Muscle of back (tissue), 13 donors: ENCODE measurements at places on chromosomes 16 and 17. TPM values are rescaled to one million over a fixed set of nuclear protein-coding genes. Genes with fewer than 3 reads are reported as not detected.

DNA sequence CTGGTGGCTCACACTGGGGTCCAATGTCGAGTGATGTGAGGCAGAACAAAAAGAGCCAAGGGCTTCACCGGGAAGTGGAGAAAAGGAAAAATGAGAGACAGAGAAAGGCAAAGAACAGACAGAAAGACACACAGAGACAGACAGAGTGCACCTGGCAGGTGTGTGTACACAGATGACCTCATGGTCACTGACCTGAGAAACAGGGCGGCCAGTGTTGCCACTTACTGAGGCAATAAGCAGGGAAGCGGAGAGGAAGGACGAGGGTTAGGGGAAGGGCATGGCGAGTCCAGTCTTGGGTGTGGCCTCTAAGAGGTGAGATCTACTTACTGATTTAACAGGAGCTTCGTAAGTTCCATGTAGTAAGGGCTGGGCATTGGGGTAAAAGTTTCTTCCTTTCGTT lies 7.5 kb downstream of the GINS2 start:
- DNase-seq: no peak

DNA sequence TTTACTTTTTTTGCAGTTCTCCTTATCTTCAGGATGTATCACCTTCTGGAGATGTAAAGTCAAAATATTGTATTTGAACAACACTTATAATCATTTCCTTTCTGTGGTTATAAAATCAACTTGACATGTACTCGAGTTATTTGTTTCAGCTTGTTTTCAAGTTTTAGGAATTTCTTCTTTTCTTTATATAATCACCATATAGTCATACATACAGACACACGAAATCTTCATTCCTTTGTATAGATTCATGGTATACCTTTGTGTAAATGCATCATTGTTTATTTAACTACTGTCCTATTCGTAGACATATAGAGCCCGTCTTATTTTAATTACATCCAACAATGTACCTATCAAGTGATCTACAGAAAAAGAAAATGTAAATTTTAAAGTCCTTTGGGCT lies 40.1 kb downstream of the CMC2 start:
- DNase-seq: no peak

- DNase-seq: no peak
Measured at GRCh38 chr16:87216148-87216840, 100.9 kb downstream of the C16orf95 start.

DNA sequence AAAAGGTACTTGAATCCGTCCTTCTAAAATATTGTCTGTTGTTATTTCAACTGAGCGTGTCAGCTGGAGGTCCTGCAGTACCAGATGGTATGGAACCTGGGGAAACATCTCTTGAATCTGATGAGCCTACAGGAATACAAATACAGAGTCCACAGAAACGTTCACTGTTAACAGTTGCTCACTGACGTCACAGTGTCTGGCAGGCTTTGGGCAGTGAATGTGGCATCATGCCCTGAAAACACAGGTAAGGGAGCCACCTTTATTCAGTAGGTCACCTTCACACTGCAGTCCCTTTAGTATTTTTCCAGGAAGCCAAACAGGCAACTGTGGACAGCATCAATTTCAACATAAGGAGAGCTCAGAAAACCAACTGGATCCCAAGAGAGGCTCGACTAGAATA lies 56.1 kb downstream of the AMFR start:
- no peak for DNase-seq

DNA sequence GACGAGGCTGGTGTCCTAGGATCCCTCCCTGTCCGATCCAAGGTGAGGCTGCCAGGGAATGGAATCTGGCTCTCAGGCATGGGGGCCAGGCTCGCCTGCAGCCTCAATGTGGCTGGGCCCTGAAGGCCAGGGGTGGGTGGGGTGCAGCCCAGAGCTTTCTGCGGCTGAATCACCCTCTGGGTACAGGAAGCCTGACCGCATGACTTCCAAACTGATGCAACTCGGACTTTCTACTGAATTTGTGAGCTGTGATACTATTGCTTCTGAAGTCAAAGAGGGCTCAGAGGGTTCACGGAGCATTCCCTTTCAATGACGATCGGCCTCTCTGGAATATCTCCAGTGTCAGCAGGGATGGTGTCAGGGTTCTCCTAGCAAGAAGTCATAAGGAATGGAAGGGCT lies 123.7 kb downstream of the METRNL start:
- DNase-seq: peak; percentile 48

DNA sequence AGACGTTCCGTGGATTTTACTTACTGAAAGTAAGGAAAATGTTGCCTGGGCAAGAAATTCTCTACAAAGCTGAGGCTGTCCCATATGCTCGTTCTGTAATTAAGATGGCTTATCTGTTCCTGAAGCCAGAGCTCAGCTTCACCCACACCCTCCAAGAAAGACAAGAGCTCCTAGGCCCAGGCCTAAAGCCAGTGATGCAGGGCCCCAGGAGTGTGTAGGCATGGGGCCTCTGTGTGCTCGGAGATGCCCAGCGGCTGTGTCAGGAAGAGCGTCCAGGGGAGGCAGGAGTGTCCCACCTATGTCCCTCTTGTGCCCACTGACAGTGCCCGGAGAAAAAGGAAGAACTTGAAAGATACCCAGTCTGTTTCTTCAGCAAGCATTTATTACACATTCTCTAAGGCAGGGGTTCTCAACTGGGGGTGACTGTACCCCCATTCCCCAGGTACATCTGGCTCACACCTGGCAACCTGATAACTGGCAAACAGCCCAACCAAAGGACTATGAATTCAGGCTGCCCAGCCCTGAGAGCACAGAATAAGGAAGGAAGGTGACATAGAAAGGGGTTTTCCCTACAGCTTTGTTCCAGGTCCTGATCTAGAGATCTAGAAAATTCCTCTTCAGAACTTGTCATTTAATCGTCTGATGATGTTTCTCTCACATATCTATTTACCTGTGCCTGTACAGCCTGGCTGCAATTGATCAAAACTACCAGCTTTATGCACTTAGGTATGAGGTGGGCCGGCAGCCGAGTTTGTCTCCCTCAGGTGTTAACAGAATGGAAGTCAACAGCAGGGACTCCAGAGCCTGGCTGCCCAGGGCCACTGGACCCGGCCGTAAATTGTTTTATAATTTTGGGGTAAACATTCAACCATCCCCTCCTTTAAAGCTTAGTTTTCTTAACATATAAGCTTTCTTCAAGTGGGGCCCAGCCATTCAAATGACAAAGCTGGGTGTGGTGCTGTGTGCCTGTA lies 12.0 kb downstream of the SNN start:
- no peak for DNase-seq

DNA sequence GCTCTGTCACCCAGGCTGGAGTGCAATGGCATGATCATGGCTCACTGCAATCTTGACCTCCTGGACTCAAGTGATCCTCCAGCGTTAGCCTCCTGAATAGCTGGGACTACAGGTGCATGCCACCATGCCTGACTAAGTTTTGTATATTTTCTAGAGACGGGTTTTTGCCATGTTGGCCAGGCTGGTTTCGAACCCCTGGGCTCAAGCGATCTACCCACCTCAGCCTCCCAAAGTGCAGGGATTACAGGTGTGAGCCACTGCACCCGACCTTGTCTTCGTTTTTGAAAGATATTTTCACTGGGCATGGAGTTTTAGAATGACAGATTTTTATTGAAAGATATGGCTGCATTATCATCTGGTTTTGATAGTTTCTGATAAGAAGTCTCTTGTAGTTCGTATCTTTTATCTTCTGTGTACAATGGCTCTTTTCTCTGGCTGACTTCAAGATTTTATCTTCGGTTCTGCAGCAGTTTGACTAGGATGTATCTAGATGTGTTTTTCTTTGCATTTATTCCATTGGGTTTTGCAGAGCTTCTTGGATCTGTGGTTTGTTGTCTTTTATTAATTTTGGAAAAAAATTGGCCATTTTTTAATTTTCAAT lies 14.6 kb downstream of the ADGRG5 start:
- DNase-seq: no peak

DNA sequence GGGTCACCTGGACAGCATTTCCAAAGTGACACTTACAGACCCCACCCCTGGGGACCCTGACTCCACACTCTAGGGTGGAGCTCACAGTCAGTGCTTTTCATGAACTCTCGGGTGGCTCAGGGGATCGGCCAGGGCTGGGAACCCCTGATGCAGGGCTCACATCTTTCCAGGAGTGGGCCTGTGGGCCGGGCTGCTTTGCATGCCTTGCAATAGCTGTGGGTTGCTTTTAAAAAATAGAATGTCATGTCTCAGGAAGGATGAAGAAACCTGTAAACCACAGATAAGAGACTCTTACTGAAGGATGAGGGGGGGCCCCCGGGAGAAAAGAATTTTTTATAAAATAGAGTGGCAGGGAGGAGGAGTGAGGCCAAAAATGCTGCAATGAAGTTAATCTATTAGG lies 40.2 kb downstream of the RBFOX3 start:
- DNase-seq: no peak

DNA sequence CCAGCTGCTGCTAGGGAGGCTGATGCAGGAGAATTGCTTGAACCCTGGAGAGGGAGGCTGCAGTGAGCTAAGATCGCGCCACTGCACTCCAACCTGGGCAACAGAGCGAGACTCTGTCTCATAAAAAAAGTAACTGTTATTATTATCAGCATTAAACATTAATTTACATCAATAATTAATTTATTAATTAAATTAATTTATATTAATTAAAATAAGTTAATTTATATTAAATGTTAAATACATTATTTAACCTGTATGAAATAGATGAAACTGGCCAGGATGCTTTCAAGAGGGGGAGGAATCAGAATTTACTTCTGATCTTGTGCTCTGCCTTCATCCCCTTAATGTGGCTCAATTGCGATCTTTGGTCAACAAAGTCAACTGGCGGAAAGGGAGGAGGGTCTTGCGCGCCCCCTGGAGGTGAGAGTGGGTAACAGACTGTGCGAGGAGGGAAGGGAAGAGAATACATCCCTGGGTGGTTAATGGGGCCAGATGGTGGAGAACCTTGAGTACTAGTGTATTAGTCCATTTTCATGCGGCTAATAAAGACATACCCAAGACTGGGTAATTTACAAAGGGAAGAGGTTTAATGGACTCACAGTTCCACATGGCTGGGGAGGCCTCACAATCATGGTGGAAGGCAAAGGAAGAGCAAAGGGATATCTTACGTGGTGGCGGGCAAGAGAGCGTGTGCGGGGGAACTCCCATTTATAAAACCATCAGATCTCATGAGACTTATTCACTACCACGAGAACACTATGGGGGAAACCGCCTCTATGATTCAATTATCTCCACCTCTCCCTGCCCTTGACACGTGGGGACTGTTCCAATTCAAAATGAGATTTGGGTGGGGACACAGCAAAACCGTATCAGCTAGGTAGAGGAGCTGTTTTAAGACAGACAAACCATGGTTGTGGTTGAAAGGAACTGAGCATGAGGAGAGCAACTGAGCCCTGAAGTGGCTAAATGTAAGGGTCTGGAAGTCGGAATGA lies 15.7 kb upstream of the CPPED1 start:
- peak; percentile 52 for DNase-seq

DNA sequence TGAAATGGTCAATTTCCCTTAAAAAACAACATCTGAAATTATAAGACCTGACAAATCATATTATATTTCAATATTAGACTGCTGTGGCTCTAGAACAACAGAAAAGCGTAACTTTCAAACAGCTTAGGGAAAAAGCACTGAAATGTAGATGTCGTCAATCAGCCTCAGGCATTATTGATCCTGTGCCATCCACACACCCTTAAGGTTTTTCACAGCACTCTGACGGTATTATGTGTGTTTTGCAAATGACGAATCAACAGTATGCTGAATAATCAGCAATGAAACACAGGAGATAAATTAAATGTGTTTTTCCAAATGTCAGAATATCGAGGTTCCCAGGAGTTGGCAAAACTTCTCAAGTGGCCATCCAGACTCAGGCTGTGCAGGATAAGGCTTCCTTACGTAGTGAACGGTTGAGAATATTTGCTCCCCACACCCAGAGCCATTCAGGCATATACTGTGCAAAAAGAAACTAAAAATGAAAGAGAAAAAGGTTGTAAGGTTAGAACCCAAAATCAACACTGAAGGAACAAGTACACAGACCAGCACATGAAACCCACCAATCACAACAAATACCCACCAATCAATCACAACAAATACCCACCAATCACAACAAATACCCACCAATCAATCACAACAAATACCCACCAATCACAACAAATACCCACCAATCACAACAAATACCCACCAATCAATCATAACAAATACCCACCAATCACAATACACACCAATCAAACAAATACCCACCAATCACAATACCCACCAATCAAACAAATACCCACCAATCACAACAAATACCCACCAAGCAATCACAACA lies 7.7 kb upstream of the MBTPS1 start:
- DNase-seq: no peak

DNA sequence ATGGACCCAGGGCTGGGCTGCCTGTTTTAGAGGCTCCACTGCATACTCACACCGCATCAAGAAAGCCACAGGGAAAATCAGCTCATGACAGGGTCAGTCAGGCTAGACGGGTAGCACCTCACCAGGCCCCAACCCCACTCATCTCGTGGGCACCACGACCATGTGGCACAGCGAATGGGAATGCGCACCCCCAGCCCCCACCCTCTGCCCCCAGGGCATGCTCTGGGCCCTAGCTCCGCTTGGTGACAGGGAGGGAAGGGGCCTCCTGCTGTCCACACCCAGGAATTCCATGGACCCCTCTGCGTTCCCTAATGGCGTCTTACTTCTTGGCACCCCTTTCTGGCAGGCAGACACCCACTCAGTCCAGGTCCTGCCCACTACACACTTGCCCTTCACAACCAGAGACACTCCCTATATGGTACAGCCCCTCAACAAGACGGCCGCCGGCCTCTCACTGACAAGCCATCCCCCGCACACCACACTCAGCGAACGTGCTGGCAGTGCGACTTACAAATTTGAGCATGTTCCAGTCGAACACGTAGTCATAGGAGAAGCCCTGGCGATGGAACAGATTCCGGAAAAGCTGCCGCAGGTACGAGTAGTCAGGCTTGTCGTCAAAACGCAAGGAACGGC lies 22.1 kb downstream of the SLC16A3 start:
- no peak for DNase-seq

GRCh38 chr16:81582655-81583441 lies 138.2 kb downstream of the CMIP start:
- no peak for DNase-seq

GRCh38 chr17:81392909-81393654 lies 2.2 kb upstream of the BAHCC1 start:
- DNase-seq: no peak

GRCh38 chr17:15171167-15172047 lies 93.7 kb downstream of the PMP22 start:
- DNase-seq: peak; percentile 56

GRCh38 chr17:8005357-8005756 lies 2.9 kb downstream of the GUCY2D start:
- no peak for DNase-seq

DNA sequence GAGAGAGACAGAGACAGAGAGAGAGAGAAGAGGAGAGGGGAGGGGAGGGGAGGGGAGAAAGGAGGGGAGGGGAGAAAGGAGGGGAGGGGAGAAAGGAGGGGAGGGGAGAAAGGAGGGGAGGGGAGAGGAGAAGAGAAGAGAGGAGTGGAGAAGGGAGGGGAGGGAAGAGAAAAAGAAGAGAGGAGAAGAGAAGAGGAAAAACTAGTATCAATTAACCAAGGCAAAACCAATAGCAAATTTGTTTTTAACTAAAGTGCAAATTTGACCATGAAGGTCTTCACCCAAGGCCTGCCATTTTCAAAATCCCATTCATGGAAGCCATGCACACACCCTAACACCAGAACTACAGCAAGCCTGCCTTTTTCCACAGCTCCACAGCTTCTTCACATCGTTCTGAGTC lies 16.6 kb downstream of the GRIN2A start:
- no peak for DNase-seq

Gene SKA2
- 37.1 TPM for polyA plus RNA-seq

Gene TMC5
- 0.10 TPM for polyA plus RNA-seq

Gene GRIN2C
- 0.63 TPM for polyA plus RNA-seq

Gene GDPD3
- 6.5 TPM for polyA plus RNA-seq

Gene KRTAP1-4
- polyA plus RNA-seq: not detected

Gene OR1A1
- not detected for polyA plus RNA-seq

Gene FTO
- 68.2 TPM for polyA plus RNA-seq

Gene SLC6A2
- 1.7 TPM for polyA plus RNA-seq

Gene MPP3
- 5.3 TPM for polyA plus RNA-seq
